Stimulated activated CD4-positive, alpha-beta T cell treated with anti-CD3 and anti-CD28 coated beads, Interleukin-1b, Interleukin-23, amount 100 ng/mL, for 1 hour (primary cell): ENCODE measurements at places on chromosomes 2 and 18.

DNA sequence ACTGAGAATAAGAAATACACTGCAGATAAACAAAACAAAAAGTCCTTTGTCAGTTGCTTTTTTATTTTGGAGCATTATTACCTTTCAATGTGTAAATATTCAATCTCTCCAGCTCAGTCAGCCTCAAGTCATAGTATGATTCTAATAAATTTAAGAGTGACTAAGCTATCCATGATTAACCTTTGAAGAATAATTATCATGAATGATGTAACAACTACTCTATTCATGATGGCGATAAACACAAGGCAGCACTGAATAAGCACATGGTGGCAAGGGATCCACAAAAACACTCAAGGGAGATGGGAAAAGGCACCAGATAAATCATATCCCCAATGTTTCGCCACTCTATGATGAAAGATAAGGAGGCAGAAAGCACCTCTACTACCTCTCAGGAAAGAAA, 67.0 kb downstream of the MAP4K3 start:
- DNase-seq, result no peak

DNA sequence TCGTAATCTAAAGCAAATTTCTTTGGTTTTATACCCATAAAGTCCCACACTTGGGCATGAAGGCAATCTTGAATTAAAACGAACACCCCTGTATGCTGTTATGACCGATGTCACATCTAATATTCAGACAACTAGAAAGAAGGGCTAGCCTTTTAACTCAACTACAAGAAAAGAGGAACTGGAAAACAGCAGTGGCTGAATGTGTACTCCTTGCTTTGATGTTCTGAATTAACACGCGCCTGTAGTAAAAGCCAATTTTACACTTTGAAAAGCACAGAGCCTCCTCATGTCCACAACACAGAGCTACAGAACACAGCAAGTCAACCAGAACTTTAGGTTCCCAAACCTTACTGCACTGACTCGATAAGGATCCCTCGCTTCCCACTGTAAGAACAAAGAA, 147.6 kb downstream of the HDAC4 start:
- DNase-seq, result no peak

- DNase-seq, result no peak
Measured at GRCh38 chr18:79352432-79352831, 43.3 kb upstream of the NFATC1 start.

GRCh38 chr2:31415421-31415820, 879 bp upstream of the XDH start:
- no peak for DNase-seq

- DNase-seq, result no peak
Measured at GRCh38 chr2:106840818-106841217, 45.1 kb downstream of the ST6GAL2 start.

DNA sequence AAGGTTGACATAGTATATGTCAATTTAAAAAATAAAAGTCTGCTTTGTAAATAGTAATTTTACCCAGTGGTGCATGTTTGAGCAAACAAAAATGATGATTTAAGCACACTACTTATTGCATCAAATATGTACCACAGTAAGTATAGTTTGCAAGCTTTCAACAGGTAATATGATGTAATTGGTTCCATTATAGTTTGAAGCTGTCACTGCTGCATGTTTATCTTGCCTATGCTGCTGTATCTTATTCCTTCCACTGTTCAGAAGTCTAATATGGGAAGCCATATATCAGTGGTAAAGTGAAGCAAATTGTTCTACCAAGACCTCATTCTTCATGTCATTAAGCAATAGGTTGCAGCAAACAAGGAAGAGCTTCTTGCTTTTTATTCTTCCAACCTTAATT, 78.6 kb upstream of the CSRNP3 start:
- no peak for DNase-seq

- DNase-seq, result no peak
Measured at GRCh38 chr2:24721470-24721869, 71.7 kb downstream of the PTRHD1 start.

GRCh38 chr2:72579591-72580180, 246.1 kb downstream of the EXOC6B start:
- no peak for DNase-seq

- DNase-seq, result no peak
Measured at GRCh38 chr2:65663831-65664407, 231.5 kb upstream of the SPRED2 start.

DNA sequence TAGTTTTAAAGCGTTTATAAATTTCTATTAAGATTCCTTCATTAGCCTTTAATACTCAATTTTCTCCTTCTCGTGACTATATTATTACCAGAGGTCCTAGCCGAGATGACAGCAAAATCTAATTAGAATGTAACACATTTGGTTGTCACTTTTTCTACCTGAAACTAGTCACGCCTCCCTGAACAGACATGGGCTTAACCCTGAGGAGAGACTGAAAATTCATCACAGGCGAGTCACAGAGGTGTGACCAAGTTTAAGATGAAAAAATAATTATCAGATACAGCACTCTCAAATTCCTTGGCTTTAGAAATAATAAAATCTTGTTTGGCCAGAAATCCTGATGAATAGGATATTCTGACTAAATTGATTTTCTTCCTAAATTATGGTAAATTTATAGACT, 834.4 kb upstream of the SLC39A10 start:
- no peak for DNase-seq

DNA sequence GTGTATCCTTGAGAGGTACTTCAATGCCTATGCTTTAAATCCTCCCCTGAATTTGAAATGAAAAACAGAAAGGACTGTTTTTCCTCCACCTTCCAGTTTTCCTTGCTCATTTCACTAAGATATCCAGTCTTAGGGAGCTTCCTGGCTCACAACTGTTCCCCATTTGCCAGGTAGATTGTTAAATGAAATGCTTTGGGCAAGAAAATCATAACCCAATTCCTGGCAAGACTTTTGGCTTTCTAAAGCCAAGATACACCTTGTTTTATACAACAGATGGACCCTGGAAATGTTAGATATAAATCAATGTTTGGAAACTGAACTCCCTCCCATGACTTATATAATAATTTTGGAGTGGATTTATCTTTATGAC, 3.6 kb upstream of the CHMP3 start:
- no peak for DNase-seq

DNA sequence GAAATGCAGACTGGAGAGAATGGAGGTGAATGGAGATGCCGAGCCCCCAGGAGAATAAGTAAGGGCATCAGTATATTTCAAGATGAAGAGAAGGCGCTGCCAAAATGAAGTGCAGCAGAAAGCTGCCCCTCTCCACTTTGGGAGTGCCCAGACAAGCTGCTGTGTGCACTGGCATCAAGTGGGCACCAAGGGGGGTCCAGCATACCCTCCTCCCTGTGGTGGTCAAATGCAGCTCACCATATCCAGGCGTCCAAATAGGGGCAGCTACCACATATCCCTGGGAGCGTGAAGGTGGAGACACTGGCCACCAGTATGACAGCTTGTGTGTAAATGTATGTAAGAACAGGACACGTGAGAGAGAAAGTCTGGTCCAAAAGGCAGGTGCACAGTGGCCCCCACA, 236.6 kb downstream of the KLHL29 start:
- no peak for DNase-seq

DNA sequence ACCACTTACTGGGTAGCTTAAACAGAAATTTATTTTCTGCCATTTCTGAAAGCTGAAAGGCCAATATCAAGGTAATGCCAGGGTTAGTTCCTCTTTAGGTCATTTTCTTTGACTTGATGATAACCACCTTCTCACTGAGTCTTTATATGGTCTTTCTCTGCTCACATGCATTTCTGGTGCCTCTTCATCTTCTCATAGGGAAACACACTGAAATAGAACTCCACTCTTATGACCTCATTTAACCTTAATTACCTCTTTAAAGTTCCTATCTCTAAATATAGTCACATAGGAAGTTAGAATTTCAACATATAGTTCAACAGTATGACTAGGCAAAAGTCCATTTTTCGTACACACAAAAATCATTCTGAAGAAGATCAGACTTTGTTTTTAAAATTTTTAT, 616.8 kb upstream of the VRK2 start:
- DNase-seq, result no peak

DNA sequence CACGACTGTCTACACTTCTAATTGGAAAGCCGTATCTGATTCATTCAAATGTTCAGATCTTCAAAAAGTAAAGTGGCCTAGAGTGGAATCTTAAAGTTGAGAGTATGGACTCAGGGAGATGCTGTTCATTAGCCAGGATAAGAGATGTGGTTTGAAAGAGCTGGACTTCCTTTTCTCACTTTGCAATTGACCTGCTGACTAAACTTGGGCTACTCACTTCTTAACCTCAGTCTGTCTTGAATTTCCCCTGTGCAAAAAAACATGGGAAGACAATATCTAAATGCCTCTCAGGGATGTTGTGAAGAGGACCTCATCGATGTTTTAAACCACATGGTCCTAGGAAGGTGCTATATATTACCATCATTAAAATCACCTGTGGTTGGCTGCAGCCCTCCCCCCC, 64.1 kb downstream of the BCL2 start:
- DNase-seq, result no peak

GRCh38 chr2:85852152-85852840, 36.5 kb downstream of the ST3GAL5 start:
- DNase-seq, result no peak

DNA sequence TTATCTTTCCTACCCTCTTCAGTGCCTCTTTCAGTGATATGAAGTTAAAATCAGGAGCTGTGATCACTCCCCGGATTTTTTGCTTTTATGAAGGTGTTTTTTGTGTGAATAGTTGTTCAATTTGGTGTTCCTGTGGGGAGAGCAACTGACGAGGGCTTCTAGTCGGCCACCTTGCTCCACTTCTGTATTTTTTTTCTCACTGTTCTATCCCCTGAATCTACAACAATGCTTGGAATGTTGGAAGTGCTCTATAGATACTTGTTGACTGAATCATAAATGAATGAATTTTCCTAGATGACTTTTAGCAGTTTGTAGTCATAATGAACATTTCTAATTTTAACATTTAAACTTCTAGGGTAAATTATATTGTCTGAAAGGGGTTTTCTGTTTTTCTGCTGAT, 247.3 kb downstream of the ZNF385B start:
- DNase-seq, result no peak

- no peak for DNase-seq
Measured at GRCh38 chr18:41320100-41320499, 634.9 kb upstream of the PIK3C3 start.

GRCh38 chr2:205698286-205699268, 16.3 kb downstream of the NRP2 start:
- no peak for DNase-seq

GRCh38 chr2:28523902-28524301, 28.0 kb downstream of the PLB1 start:
- DNase-seq, result no peak

- DNase-seq, result no peak
Measured at GRCh38 chr2:111522231-111522768, 361.7 kb downstream of the ANAPC1 start.

- DNase-seq, result no peak
Measured at GRCh38 chr2:188381614-188382013, 89.9 kb downstream of the GULP1 start.

GRCh38 chr2:105882341-105882740, 137.6 kb downstream of the NCK2 start:
- no peak for DNase-seq
